IPS DF 6.9 (cell line): ENCODE measurements at places on chromosomes 2 and 18.
A peak's percentile ranks its signal among the peaks of the same experiment; 100 is the strongest.

GRCh38 chr2:169808221-169808620, 9.6 kb downstream of the SSB start:
- no peak for DNase-seq

GRCh38 chr2:71417300-71418202, 35.8 kb upstream of the DYSF start:
- DNase-seq = no peak

GRCh38 chr18:48230467-48231113, 178.6 kb downstream of the ZBTB7C start:
- DNase-seq = peak; percentile 48

GRCh38 chr2:150981826-150982225, 279.8 kb downstream of the RBM43 start:
- no peak for DNase-seq

DNA sequence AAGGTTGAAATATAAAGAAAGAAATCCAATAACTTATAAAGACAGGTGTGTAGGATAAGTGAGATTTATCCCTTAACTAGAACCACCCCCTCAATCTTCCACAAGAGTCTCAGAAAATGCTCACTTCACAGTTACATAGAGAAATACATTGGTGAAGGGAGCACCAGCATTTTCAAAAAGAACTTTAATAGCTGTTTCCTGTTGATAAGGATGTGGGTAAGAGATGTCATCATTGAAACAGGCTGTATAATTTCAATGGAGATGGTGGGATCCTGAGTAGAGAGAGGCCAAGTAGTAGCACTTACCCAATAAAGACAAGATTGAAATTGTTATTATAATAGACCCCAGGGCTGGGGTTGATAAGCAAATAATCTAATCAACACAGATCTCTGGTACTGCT, 162.2 kb upstream of the TACR1 start:
- no peak for DNase-seq

DNA sequence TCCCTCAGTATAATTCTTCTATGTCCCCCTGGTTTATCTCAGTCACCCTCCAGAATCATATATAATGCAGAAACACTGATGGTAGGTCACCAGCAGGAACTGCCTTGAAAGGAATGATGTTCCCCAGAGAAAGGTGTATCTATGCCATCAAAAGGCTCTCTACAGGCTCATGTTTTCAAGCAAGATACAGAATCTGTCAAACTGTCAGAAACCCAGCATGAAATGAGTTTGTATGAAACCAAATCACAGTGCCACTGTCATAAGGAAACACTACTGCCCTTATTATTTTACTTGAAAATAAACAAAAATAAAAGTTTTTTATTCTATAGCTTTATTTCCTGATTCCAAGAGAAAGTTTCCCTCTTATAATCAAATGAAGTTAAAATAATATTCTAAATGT, 1064.5 kb upstream of the DDX18 start:
- DNase-seq = no peak

GRCh38 chr2:160513120-160513519, 19.5 kb upstream of the RBMS1 start:
- no peak for DNase-seq

DNA sequence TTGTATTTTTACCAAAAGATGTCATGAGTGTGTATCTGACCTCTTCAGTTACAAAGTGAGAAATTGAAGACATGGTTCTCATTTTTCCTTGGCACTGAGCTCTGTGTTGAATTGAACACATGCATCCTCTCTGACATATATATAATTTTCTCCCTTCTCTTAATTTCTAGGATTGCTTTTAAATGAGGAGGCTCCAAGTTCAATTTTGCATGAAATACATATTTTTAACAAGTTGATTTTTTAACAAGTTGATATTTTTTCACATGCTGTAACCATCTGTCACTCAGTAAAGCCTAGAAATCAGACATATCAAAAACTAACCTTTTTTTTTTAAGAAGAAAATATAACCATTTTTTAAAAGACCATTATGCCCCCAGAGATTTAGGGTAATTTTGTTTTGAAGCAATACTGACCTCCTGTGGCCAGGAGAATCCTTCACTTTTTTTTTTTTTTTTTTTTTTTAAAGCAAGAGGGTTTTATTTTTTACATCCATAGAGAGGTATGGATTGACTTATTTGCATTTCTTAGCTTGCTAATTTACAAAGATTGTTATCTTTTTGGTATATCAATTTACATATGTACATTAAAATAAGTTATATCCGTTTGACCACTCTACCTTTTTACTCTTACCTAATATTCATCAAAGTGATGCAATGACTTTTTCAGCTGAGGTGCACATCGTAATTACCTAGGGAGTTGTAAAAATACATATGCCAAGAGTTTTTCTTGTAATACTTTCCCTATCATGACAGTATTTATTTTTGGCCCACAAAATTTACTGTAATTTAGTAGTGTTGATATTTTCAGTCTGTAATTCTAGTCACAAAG, 161.8 kb downstream of the SOCS6 start:
- DNase-seq = no peak

GRCh38 chr2:142495141-142495540, 364.3 kb upstream of the LRP1B start:
- no peak for DNase-seq

- DNase-seq = no peak
Observed at GRCh38 chr2:168191955-168192785, 55.2 kb downstream of the STK39 start.

- no peak for DNase-seq
Observed at GRCh38 chr2:74515981-74516633, 1.9 kb downstream of the TLX2 start.

DNA sequence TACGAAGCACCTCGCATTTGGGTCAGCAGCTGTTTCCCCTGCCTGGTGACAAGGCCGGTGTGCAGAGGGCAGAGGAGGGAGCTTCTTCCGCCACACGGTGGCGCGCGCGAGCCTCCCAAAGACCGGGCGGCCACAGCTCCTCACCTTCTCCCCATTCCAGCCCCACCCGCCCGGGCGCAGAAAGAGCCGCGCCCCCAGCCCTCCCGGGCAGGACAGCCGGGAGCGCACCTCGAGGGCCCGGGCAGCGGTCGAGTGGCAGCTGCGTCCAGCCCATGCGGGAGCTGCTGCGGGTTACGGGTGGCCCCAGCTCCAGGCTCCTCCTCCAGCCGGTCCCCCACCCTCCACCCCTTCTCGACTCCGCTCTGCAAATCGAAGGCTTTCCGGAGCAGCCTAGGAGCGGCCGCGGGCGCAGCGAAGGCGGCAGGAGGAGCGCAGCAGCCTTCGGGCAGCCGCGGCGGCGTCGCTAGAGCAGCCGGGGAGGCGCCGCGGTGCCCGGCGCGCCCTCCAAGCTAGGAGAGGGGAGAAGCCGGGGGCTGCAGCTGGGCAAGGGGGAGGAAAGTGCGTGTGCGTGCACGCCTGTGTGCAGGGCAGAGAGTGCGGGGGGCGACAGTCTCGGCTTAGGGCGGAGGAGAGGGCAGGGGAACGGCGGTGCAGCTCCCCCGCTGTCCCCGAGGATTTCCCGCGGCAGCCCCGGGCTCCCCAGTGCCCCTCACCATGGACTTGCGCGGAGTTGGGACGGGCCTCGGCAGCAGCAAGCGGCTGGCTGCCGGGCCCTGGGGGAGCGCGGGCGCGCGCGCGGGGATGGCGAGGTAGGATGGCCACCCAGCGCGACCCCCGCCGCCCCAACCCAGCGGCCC, at the start of gene CCDC85A:
Gene CCDC85A, plus strand, starts transcription at position 348 of the 857 bp plus-strand sequence. CDS start 635 bp downstream, outside the sequence.
- peak; percentile 60 for DNase-seq

DNA sequence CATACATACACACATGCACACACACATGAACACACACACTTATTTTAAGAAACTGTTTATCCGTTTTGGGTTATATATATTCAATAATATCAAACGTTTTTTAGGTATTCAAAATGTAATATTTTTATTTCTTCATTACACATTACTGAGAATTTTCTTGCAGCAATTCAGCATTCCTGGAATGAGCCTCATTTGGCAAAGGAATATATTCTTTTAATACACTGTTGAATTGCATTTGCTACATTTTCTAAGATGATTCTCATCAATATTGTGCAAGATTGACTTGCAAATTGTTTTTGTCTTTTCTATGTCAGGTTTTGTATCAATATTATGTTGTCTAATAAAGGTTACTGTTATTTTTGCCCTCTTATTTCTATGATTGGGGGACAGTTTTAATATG, 276.1 kb upstream of the CYP26B1 start:
- no peak for DNase-seq

- no peak for DNase-seq
Observed at GRCh38 chr2:73917696-73918207, 8.9 kb upstream of the DGUOK start.

- no peak for DNase-seq
Observed at GRCh38 chr2:177201919-177202346, 10.7 kb upstream of the HNRNPA3 start.

GRCh38 chr2:64012115-64012514, 7.1 kb downstream of the VPS54 start:
- DNase-seq = no peak

- DNase-seq = no peak
Observed at GRCh38 chr2:117738991-117739839, 75.3 kb upstream of the DDX18 start.

DNA sequence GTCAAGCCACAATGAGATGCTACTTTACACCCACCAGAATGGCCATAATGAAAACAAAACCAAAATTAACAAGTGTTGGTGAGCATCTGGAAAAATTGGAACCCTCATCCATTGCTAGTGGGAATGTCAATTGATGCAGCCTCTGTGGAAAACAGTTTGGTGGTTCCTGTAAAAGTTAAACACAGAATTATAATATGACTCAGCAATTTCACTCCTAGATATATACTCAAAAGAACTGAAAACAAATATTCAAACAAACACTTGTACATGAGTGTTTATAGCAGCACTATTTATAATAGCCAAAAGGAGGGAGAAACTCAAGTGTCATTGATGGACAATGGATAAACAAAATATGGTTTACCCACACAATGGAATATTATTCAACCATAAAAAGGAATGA, 43.0 kb downstream of the INO80C start:
- no peak for DNase-seq

DNA sequence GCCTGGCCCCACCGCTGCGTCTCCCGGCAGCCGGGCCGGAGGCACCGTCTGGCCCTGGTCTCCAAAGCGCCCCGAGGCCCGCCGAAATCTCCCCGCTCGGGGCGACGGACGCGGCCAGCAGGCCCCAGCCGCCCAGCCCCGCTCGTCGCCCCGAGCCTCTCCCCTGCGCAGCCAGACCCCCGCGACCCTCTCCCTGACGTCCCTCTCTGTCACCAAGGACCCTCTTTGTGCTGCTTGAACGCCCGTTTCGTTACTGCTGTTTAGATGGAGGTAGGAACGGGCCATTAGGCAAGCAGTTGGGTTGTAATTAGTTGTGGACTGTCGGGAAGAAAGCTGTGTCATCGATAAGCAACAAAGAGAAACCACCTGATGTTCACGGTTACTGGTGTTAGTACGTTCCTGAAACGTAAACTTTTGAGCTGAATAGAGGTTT, 686 bp downstream of the UBXN4 start:
- no peak for DNase-seq

GRCh38 chr2:23023722-23024121, 361.3 kb upstream of the KLHL29 start:
- DNase-seq = no peak

- no peak for DNase-seq
Observed at GRCh38 chr2:46461709-46462171, 17.6 kb upstream of the TMEM247 start.

GRCh38 chr2:121599963-121600651, 49.2 kb downstream of the CLASP1 start:
- no peak for DNase-seq

DNA sequence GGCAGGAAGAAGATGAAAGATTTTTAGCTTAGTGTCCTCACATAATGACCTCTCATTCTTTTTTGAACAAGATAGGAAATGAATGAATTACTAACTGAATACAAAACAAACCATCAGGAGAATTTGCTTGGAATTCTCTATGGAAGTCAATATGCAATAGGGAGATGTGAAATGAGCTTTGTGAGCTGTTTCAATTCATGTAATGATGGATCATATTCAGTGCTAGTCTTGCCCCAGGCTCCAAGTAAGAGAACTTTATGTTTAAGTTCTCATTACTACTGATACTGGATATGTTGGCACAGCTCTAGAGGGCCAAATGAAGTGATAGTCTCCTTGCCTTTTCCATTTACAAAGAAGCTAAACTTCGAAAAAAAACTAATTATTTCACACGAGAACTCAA, 29.2 kb downstream of the MYOM1 start:
- DNase-seq = no peak

DNA sequence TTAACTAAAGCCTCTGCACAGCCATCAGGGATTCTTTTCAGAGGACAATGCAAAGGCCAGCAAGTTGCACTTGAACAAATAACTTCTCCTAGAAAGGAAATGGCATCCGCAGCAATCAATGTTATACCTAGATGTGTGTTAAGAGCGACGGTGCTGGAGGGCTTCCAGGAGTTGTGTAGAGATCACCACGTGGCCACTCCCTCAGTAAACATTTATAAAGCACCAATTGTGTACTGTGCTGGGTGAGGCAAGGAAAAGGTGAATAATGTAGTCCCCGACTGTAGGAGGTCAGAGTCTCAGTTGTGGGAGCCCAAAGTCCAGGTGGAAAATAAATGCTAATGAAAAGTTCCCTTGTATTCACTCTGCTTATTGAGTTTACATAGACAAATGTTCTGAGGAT, 135.0 kb downstream of the ALK start:
- DNase-seq = no peak

- DNase-seq = no peak
Observed at GRCh38 chr2:64289251-64289650, 145.0 kb upstream of the PELI1 start.

- DNase-seq = no peak
Observed at GRCh38 chr2:1910592-1911246, 166.4 kb upstream of the PXDN start.

- DNase-seq = no peak
Observed at GRCh38 chr2:28442328-28442727, 49.7 kb downstream of the FOSL2 start.
